HT-29 (cell line): ENCODE measurements at places on chromosomes 12 and 14. TPM values are rescaled to one million over a fixed set of nuclear protein-coding genes. Genes with fewer than 3 reads are reported as not detected.

SYNE3 gene
- not detected in 2 replicates for total RNA-seq

TSHR gene
- not detected in 2 replicates for total RNA-seq

TTC7B gene
- 3.8 and 7.4 TPM in 2 replicates for total RNA-seq

FGD4 gene
- total RNA-seq = 17.3 and 19.2 TPM in 2 replicates

CPSF2 gene
- total RNA-seq = 11.9 and 23.1 TPM in 2 replicates

RND1 gene
- 8.7 and 9.8 TPM in 2 replicates for total RNA-seq

BDKRB2 gene
- 0.05 TPM in 1 of 2 replicates, not detected in the other for total RNA-seq

CAPZA3 gene
- not detected in 2 replicates for total RNA-seq

GLIPR1L1 gene
- total RNA-seq = not detected in 2 replicates

KRT86 gene
- 0.13 and 0.81 TPM in 2 replicates for total RNA-seq

SLC25A21 gene
- not detected in 2 replicates for total RNA-seq

ERH gene
- total RNA-seq = 50.2 and 52.3 TPM in 2 replicates

TGM1 gene
- 2.2 and 2.8 TPM in 2 replicates for total RNA-seq

RAPGEF3 gene
- 38.2 and 44.1 TPM in 2 replicates for total RNA-seq

TMEM229B gene
- 0.08 and 0.15 TPM in 2 replicates for total RNA-seq

ACOT6 gene
- total RNA-seq = not detected in 2 replicates

NEK9 gene
- total RNA-seq = 24.7 and 45.7 TPM in 2 replicates

ACIN1 gene
- total RNA-seq = 59.1 and 64.4 TPM in 2 replicates
